ENCODE measurements at places on chromosomes 1 and 21.
A peak's percentile ranks its signal among the peaks of the same experiment; 100 is the strongest.

DNA sequence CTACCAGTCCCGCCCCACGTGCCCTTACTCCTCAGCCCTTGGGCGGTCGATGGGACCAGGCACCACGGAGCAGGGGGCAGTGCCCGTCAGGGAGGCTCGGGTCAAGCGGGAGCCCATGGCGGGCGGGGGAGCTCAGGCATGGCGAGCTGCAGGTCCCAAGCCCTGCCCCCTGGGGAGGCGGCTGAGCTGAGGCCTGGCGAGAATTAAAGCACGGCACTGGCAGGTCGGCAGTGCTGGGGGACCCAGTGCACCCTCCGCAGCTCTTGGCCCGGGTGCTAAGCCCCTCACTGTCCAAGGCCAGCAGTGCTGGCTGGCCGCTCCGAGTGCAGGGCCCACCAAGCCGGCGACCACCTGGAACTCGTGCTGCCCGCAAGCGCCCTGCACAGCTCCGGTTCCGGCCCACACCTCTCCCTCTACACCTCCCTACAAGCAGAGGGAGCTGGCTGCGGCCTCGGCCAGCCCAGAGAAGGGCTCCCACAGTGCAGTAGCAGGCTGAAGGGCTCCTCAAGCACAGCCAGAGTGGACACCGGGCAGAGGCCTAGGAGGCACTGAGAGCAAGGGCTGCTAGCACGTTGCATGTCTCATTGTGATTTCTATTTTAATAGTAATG is 166.8 kb upstream of the FMN2 start:
- no peak for DNase-seq

GRCh38 chr1:172163498-172164215 is 256.8 kb upstream of the C1orf105 start:
- no peak for DNase-seq

DNA sequence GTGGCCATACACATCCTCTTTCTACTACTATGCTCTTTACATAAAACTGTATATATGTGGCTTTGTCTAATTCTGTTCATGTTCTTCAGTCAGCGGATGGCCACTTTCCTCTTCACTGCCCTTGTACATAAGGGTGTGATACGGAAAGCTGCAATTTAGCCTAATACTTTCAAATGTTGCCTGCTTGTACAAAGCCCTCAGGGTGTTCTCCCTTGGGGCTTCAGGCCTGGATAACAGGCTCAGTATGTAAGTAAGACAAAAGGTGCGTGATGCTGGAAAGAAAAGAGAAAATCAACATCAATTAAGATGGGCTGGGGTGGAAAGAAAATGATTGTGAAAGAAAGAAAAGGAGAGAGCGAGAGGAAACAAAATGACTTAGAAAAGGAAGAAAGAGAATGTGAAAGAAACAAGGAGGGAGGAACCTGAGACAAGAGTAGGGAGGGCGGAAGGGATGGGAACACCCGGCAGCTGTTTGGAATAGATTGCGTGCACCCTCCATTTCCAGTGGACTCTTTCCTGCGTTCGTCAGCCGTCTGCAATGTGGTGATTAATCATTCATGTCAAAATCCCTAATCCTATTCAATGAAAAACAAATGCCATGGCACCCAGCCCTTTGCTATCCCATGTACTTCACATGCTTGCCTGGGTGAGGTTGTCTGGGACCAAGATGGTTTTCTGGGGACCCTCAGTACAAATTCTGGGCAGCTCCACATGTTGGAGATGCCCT is 553.6 kb downstream of the NUF2 start:
- DNase-seq = peak; percentile 94

GRCh38 chr1:116908820-116909511 is 750 bp upstream of the PTGFRN start:
- DNase-seq = no peak

DNA sequence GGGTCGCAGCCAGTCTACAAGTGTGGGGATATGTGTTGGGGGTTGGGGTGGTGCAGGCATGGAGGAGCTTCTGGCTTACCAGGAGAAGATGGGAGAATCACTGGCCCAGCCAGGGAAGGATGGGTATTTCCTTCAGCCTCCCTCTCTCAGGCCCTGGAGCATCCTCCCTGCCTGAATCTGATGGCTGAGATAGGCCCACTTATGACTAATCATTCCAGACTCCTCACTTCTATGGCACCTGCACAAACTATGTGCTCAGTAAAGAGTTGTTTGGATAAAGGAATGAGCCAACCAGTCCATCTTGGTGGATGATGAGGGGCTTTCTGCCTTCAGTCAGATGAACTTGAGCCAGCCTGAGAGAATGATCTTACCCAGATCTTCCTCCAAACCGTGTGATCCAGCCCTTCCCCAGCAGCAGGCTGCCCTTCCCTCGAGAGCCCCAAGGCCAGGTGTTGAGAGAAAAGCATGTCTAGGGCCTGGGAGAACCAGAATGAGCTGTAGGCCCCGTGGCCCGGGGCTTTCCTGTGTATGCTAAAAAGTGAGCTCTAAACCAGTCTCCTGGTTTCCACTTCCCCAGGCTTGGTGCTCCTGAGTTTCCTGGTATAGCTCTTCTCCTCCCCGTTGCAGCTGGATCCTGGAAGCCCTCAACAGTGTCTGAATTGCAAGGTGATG is 1.3 kb downstream of the GPA33 start:
- DNase-seq = no peak

DNA sequence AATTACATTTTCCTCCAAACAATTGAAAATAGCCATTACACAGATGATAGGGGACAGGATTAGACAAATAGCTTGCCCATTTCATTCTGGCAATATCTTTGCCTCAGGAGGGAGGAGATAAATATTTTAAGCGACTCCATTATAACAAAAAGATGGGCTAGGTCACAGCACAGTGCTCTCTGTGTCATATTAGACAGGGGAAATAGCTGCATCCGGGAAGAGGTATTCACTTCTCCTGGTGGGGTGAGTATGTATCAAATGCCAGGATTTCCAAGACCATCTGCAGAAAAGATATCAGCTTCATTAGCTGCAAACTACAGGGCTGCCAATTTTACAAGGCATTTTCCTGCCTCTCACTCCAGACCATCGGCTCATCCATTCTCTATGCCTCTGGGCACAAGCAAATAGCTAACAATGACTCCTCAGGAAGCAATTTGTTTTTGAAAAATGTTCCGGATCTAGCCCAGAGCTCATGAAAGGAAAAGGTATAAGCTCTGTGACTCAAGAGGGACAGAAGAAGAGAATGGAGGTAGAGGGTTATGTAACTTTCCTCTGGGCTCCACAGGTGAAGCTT is 41.9 kb upstream of the ANGPTL7 start:
- no peak for DNase-seq

GRCh38 chr1:25902462-25902861 is 3.8 kb downstream of the STMN1 start:
- no peak for DNase-seq

GRCh38 chr1:85344256-85344694 is 67.8 kb upstream of the BCL10 start:
- no peak for DNase-seq

DNA sequence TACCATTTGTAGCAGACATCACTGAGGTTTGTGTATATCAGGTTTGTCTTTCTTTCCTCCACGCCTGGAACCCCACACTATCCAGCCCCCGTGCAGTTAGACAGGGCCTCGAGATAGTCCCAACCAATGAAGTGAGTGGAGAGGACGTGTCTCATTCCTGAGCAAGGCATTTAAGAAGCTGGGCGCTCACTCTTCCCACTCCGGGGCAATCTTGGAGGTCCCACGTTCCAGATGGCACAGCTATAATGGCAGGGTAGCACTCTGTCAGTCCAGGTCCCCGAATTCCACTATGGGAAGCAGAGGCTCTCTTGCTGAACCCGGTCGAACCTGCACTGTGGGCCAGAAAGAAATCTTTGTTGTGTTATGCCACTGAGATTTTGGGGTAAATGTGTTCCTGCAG is 57.3 kb upstream of the CSF3R start:
- no peak for DNase-seq

- peak; percentile 37 for DNase-seq
These were observed 89.1 kb downstream of the RWDD3 start for GRCh38 chr1:95323123-95323522.

DNA sequence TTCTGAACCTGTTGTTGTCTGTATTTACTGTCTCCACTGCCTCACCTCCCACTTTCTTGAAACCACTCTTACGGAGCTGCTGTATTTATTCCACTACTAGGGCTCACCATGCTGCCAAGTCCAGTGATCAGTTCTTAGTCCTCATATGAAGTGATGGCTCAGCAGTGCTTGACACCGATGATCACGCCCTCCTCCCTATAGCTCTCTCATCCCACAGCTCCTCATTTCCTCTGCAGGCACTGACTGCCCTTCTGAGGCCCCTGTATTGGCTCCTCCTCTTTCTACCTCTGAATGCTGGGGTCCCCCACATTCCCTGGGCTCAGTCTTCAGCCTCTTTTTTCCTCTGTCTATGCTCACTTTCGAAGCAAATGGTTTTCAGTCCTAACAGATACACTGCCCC is 3.4 kb downstream of the CLCA1 start:
- no peak for DNase-seq

GRCh38 chr21:33950431-33951079 is 35.0 kb upstream of the ATP5PO start:
- DNase-seq = no peak

DNA sequence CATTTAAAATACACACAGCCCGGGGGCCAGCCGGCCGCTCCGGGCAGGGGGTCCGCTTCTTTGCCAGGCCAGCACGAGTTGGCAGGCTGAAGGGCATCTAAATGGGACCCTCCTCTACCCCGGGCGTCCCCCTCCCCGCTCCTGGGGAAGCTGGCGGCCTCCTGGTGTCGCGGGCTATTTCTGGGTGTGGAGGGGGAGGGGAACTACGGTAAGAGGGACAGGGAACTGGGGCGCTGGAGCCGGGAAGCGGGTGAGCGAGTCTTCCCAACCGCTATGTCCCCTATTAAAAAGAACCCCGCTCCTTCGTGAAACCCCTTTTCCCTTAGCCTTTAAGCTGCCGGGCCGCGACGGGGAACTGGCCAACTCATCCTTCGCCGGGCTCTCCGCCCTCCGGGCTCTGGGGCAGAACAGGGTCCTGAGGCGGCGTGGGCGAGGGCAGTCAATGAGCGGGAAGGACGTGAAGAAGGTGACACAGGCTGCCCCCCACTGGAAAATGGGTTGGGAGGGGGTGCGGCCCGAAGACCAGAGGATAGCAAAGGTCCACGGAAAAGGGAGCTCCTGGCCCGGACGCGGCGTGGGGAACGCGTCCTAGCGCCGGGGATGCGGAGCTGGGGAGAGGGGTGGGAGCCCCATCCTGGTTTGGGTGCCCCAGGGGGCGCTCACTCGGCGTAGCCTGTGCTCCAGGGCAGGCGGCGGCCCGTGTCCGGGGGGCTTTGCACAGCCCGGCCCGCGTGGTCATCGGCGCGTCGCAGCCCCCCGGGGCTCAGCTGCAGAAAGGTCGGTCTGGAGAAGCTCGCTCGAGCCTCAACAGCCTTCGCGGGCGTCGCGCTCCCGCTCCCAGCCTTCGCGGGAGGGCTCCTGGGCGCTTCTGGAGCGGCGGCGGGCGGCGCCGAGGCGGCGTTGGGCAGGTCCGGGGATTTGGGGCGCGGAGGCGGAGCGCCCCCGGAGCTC is 544 bp downstream of the PPM1J start:
- DNase-seq = no peak

All from DMS153 (cell line).